ENCODE measurements at places on chromosomes 12 and 14.

GRCh38 chr14:105138021-105138541 is 30.5 kb downstream of the JAG2 start:
- DNase-seq, result no peak

DNA sequence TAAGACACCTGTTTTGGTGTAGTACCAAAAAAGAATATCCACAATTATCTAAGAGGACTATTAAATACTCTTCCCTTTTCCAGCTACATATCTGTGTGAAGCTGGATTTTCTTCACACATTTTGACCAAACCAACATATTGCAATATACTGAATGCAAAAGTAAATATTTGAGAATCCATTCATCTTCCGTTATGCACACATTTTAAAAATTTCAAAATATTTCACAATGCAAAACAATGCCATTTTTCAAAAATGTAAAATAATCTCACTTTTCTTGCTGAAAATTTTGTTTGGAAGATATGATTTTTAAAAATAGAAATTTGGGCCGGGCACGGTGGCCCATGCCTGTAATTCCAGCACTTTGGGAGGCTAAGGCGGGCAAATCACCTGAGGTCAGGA is 133.9 kb upstream of the FUT8 start:
- DNase-seq, result no peak

DNA sequence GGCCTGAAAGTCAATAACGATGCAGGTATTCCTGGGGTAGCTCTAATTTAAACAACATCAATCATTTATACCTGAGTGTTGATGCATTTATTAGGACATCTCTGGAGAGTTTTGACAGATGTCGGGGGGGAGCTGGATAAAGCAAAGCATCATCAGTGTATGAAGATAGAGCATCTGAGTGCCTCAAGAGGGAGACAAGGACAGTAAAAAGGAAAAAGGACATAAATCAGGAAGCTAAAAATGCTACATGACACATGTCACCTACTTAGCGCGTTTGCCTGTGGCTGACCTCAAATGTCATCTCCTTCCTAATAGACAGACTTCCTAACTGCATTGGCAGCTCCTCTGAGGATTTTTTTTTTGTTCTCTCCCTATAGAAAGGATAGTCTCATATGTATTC is 259.5 kb upstream of the PKP2 start:
- no peak for DNase-seq

DNA sequence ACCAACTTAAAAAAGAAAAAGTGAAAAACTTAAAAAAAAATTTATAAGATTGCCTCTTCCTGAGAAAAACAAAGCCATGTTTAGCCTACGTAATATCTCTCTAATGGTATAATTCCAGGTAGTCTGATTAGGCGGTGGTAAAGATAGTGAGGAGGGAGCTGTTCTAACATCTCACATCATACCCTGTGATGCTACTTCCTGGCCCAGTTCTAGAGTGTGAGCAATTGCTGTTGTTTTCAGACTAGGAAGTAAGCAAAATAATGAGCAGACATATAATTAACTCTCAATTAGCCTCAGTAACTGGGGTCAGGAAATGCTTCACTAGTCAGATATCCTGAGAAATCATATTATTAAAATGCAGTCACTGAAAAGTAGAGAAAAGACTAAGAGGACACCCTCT is 113.9 kb downstream of the PHLDA1 start:
- DNase-seq, result no peak

- DNase-seq, result no peak
These were observed 191.2 kb downstream of the AEBP2 start for GRCh38 chr12:19630536-19630935.

GRCh38 chr14:70807898-70808415 is 1.4 kb downstream of the MAP3K9 start:
- DNase-seq, result no peak

DNA sequence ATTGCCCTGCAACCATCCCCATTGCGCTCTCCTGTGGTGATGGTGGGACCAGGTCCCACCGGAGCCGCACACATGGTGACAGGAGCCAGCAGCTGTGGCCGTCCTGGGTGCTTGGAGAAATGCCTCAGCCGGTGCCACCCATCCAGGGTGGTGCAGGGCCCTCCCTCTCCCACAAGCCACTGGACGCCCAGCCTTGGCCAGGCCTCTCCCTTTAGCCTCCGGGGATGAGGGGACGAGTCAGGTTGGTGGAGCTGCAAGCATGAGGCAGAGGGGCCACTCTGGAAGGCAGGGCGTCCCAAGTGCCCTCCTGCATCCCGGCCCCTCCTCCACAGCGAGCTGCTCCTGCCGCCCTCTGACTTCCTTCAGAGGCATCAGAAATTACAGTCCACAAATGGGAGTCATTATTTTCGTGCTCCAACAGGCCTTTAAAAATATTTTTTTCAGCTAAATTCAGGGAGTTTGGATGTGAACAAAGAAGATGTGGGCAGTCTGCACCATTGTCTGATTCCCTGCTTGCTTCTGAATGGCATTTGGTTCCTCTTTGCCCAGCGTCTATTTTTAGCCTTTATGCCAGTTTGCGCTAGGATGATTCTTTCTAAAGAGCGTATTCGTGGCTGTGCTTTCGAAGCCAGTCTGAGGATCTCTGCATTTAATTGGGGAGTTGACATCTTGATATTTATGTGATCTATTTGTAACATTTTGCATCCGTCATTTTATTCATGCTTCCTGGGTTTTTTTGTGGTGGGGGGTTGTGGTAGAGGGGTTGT is 189.4 kb downstream of the ADGRD1 start:
- DNase-seq, result peak; percentile 42

- DNase-seq, result no peak
These were observed 87.0 kb downstream of the R3HDM2 start for GRCh38 chr12:57343703-57344378.

- DNase-seq, result no peak
These were observed 187.8 kb downstream of the NPAS3 start for GRCh38 chr14:33126433-33126832.

DNA sequence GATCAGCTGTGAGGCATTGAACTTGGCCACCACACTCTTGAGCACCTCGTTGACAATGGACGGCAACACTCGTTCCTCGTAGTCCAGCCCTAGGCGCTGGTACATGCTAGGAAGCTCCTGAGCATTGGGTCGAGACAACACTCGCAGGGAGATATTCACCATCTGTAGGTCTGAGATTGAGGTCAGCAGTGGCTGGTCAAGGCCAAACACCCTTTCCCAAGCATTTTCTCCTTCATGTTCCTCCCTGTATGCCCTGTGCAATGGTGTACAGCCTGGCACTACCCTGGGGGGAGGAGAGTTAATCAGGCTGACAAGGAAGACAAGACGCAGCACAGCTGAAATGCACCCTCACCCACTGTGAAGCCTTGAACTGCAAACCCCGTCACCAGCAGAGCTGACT is 2.0 kb downstream of the PHB2 start:
- DNase-seq, result no peak

- peak; percentile 45 for DNase-seq
These were observed 3.4 kb upstream of the ARHGAP5 start for GRCh38 chr14:32073537-32074189.

GRCh38 chr12:124347335-124347734 is 52.4 kb downstream of the RFLNA start:
- no peak for DNase-seq

DNA sequence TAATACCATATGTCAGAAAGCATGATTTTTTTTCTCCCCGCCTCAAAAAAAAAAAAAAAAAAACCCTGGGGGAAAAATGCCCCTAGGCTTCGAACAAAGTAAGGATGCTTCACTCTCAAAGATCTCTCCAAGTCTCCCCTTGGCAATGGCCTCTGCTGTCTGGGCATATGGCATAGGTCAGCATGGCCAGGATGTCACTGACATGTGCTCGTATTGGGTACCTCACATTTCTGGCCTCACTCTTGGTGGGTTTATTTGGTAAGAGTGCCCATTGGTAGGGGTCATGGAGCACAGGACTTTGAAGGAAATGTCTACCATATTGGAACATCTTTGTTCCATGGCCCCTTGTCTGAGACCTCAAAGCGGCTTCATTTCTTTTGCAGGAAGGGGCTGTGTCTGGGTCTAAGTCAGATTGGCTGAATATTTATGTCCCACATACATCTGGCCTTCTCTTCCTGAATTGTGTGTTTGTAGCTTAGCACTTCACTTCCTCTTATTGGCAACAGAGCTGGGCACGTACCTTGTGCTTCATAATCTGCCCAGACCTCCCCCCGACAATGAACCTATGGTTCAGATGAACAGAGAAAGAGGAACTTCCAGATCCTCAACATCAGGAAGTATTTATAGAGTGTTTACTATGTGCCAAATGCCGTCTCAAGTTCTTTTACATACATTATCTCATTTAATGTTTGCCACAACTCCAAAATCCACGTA is 36.3 kb upstream of the OAS1 start:
- DNase-seq, result peak; percentile 77

- no peak for DNase-seq
These were observed 13.2 kb downstream of the AQP6 start for GRCh38 chr12:49985981-49986380.

GRCh38 chr12:88433997-88434703 is 146.1 kb downstream of the KITLG start:
- DNase-seq, result peak; percentile 75

DNA sequence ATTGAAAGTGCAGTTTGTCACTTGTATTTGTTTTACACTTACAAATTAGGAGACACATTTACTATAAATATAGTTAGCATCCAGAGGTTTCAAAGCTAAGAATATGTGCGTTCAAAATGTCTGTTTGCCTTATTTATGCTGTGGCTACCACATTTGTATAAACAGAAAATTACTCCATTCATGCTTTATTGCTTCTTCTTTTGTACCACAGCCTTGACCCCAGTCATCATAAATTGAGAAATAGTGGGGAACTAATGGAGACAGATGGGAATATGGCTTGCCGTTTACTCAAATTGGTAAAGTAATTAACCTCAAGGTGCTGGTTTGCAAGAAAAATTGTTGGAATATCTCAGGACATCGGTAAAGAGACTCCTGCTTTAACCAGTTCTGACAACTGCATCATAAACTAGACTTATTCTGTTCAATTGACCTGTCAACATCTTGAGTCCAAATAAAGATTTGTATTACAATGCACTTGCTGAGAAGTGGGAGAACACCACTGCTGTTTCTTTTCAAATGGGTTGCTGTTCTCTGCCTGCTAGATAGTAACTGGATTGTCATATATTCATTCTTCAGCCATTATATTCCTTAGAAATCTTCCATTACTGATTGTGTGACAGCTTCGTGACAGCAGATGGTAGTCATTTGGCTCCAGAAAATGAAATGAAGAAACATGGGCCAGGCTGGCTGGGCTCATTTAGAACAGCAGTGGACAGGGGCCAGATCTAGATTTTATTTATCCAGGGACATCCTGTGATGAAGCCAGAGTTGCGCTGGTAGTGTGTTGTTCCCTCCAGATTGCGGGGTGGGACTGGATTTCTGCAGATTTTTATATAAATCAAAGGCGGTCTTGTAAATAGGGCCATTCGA is 354.4 kb downstream of the EGLN3 start:
- DNase-seq, result no peak

- no peak for DNase-seq
These were observed 123.9 kb upstream of the ARHGAP5 start for GRCh38 chr14:31953210-31953609.

- DNase-seq, result peak; percentile 69
These were observed 121.0 kb downstream of the FBXL14 start for GRCh38 chr12:1473418-1473817.

DNA sequence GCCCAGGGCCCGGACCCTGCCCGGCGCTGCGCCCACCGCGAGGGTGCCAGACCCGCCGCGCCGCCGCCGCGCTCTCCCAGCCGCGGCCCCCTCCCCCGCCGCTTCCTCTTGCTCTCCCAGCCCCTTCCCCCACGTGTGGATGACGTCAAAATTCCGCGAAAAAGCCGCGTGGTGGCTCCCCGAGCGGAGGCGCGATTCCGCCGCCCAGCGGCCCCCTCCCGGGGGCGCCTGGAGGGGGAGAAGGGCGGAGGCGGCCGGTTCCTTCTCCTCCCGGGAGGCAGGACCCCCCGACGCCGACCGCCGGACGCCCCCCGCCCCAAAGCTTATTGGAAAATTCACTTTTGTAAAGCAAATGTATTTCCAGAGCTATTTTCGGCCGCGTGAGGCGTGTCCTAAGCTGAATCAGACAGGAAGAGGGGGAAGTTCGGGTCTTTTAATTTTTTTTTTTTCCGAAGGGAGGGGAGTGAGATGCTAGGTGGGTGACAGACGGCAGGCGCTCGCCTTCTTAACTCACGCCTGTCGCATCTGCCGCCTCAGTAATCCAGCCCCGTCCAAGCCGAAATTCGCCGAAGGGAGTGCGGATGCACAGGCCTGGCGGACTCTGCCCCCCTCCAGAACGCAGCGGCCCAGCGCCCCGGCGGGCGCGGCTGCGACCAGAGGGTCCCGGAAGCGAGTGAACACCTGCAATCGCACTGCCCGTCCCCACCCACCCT is 4.1 kb upstream of the CCND2 start:
- DNase-seq, result peak; percentile 90

DNA sequence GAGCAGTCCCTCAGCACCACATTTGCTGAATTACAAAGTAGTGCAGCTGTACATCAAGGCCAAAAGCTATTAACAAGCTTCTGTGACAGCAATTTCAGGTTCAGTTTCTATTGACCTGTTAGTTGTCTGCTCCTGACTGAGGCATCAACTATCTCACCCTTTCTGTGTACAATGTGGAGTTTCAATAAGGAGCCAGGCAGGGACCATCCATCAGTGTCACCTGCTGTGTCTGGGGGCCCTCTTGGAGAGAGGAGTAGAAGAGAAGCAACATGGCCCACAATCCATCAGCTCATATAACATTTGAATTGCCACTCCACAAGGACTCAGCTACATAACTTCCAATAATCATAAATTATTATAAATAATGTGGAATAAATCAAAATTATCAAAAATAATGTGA is 72.3 kb upstream of the CCDC196 start:
- DNase-seq, result no peak

DNA sequence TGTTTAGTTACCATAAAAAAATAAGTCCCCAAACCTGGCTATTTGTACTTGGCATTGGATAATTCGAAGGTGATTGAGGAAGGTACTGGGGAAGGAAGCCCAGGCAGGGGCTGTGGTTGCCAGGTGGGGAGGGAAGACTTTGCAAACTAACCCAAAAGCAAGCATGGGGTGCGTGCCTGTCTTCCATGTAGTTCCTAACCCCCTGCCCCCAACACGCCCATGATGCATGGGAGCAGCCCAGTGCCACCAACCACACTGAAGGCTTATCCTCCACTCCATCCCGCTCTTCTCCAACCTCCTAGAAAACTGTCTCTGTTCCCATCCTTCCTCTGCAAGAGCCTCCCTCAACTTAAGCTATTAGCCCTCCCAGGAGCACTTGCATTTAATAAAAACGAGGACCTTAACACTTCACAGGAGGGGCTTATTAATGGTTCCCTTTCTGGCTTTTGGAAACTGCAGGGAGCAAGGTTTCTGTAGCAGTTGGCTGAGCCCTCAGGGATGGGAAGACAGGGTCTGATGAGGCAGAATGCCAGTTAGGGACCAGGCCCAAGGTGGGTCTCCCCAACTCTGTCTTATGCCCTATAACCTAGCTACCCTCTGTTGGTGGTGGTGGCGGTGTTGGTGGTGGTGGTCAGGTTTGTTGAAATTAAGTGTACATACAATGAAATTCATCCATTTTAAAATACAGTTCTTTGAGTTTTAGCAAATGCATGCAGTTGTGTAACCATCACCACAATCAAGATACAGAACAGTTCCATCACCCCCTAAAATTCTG is 96.0 kb downstream of the ZFP36L1 start:
- DNase-seq, result no peak
